ENCODE measurements at places on chromosomes 12 and 14.

GRCh38 chr12:53067074-53067992 is 11.9 kb downstream of the SPRYD3 start:
- no peak for DNase-seq

- no peak for DNase-seq
Observed at GRCh38 chr12:74539261-74539660, 1.6 kb downstream of the ATXN7L3B start.

DNA sequence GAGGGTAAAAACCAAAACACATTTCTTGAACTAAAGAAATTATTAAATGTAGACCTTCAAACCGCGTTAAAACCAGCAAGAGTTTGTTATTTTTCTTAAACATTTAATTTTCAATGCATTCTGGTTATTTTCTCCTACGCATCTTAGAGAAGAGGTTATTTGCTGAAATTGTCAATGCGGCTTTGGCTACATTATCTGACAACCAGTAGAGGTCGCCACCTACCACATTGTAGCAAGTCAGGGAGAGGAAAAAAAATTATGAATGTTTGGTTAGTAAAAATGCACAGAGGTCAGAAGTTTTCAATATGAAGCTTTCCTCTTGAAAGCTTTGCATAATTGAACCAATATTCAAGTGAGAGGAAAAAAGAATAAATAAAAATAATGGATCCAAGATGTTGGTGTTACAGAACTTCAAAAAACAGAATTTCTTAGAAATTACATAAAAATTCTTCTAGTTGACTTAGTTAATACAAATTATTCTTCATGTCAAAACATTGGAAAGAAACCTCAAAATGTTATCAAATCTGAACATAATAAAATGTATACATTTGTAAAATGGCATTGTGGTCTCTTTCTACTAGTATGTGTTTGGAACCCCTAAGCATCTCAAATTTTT is 159.4 kb upstream of the TMTC2 start:
- no peak for DNase-seq

DNA sequence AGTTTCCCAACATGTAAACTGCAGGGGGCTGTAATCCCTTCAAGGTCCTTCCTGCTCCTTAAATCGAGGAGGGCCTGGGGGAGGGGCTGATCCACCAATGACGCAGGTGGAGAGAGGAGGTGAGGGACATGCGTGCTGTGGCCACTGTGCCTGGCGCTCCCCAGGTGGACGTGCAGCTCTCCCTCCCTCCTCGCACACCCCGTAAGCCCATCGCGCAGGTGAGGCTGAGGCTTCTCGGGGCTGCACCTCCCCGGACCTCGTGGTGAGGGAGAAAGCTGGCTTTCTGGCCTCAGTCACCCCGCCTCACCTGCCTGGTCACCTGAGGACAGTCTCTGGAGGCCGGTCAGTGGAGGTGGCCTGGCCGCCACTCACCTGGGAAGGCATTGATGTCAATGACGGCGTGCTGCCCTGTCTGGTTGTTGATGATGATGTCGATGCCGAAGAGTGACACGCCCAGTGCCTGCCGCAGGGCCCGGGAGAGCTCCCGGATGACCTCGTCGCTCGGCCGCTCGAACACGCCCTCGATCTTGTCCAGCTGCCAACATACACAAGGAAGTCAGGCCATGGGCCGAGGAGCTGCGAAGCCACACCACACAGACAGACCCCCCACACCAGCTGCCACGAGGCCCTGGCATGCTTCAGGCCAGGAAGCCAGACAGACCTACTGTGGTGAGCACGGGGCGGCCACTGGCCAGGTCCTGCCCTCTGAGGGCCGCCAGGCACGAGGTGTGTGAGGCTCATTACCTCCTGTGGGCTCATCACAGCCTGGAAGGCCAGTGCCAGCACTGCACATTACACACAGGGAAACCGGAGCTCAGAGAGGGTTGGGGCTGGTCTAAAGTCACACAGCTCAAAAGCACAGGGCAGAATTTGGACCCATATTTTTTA is 23.3 kb downstream of the CHGA start:
- DNase-seq = no peak

GRCh38 chr12:1876086-1876485 is 42.4 kb downstream of the CACNA2D4 start:
- no peak for DNase-seq

GRCh38 chr12:65496617-65497016 is 218.1 kb downstream of the MSRB3 start:
- no peak for DNase-seq

DNA sequence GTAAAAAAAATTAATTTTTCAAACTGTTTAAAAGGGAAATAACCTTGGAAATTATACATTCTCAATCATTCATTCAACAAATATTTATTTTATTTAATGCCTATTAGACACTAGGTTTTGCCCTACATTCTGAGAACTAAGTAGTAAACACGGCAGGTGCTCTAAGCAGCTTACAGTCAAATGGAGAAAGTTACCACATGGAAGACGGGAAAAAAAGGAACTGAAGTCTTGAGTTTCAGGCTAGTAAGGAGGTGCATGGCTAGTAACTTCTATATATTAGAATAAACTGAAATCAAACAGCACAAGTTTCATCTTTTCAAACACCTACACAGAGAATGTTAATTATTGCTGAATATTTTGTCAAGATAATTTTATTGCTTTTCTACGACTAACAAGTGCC is 52.9 kb downstream of the C12orf42 start:
- DNase-seq = no peak

GRCh38 chr14:89042021-89042420 is 217.6 kb downstream of the TTC8 start:
- no peak for DNase-seq

DNA sequence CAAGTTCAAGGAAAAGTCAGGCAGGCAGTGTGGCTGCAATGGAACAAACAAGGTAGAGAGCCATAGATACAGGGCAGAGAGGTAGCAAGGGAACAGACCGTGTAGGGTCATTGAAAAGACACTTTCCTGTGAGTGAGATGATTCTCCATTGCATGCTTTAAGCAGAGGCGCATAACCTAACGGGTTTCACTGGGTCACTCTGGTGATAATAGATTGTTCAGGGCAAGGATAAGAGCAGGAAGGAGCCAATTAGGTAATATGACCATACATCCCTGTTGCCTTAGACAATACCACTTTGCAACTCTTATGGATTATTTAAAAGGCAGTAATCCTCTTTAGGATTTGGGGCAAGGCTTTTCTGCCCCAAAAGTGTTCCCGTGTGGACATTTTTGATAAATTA is 214.1 kb downstream of the PTPRO start:
- no peak for DNase-seq
